ENCODE measurements at places on chromosomes 11 and 22.

GRCh38 chr11:76578654-76579055 is 91.9 kb downstream of the LRRC32 start:
- DNase-seq, result no peak

GRCh38 chr11:119912229-119912628 is 183.2 kb upstream of the NECTIN1 start:
- no peak for DNase-seq

- no peak for DNase-seq
Measured at GRCh38 chr22:25845985-25846745, 104.2 kb downstream of the MYO18B start.

GRCh38 chr11:2107521-2107920 is 31.7 kb downstream of the IGF2 start:
- no peak for DNase-seq

DNA sequence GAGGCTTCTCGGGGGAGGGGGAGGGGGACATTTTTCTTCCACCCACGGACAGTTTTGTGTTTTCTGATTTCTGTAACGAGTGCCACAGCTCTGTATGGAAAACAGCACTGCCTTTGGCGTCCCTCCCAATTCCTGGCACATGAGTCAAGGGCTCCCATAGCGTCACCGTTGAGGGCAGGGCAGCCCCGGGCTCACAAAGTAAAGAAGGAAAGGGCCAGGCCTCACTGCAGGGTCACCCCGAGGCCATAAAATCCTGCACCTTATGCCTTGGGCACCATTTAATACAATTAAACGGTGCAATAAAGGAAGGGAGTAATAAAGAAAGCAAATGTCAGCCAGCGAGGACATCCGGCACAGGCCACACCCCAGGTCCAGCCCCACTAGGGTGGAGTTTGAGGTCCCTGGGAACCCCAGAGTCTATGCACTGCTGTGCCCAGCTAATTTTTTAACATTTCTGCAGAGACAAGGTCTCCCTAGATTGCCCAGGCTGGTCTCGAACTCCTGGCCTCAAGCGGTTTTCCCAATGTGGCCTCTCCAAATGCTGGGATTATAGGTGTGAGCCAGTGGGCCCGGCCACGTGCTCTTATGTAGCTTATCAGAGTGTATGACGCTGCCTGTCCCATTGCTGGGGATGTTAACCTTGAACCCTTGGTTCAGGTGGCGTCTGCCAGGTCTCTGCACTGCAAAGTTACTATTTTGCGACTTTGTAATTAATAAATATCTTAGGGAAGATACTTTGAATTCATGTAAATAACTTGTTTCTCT is 13.6 kb upstream of the MUC2 start:
- DNase-seq, result no peak

DNA sequence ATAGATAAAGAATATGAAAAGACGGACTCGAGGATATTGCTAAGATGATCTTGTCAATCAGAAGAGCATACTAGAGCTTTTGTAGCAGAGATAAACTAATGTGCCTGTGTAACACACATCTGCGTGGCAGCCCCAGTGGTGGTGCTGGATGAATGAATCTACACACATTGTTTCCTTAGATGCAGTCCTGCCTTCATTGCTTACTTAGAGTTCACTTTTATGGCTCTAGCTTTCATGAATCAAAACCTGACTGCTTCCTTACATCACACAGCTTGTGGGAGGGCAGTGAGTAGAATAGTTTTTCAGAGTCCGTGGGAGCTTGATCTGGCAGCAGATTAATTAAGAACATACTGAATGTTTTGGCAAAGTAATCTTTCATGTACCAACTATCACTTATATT is 83.7 kb downstream of the EXT2 start:
- DNase-seq, result no peak

DNA sequence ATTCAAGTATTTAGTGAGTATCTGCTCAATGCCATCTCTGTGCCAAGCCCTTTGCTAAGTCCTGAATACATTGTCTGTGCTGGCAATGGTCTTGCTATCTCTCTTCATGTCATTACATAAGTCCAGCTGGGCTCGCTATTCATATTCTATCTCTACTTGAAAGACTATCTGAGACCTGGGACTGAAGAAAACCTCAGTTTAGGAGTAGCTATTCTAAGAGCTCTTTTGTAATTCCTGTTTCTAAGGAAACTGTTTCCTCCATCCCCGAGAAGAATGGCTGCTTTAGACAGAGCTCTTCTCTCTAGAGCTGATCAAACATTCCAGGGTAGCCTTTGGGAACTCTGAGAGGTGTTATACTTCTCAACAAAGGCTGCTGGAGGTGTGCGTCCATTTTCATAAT is 33.0 kb downstream of the SLC17A6 start:
- DNase-seq, result no peak

All from CD4-positive, CD25-positive, alpha-beta regulatory T cell (primary cell).